ENCODE measurements at places on chromosomes 3 and 15.

DNA sequence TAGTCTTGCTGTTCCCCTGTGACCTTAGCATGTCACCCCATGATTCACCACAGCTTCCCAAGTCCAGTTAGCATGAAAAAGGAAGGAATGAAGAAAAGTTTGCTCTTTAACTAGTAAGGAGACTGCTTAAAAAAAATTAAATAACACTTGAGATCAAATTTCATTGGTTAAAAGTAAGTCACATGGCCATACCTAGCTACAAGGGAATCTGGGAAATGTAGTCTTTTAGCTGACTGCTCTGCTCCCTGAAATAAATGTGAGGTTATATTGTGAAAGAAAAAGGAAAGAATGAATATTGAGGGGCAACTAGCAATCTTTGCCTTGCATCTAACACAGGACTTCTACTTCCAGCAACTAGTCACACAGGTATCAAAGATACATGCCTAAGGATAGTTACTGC is 84.7 kb upstream of the LRRN1 start:
- no peaks in the 10 kb centered on the region for H3K36me3 ChIP-seq
- DNase-seq: no peak
- H3K27ac ChIP-seq: no peak overlapping the region

GRCh38 chr3:16056217-16056616 is 118.3 kb upstream of the GALNT15 start:
- H3K27ac ChIP-seq: no peak overlapping the region
- no peak overlapping the region for H3K4me3 ChIP-seq
- no peaks in the 10 kb centered on the region for H3K27me3 ChIP-seq
- DNase-seq: no peak
- no peaks in the 10 kb centered on the region for H3K36me3 ChIP-seq

- peaks cover 18% of the 10 kb centered on the region for H3K4me1 ChIP-seq
- no peak for DNase-seq
- H3K4me3 ChIP-seq: no peak overlapping the region
- no peaks in the 10 kb centered on the region for H3K27me3 ChIP-seq
Measured at GRCh38 chr15:63719281-63719680, 114.5 kb downstream of the HERC1 start.

- no peaks in the 10 kb centered on the region for H3K36me3 ChIP-seq
- no peak for DNase-seq
- H3K4me1 ChIP-seq: peaks cover 10% of the 10 kb centered on the region
- no peak overlapping the region for H3K27ac ChIP-seq
Measured at GRCh38 chr15:101141926-101142527, 109.8 kb downstream of the CHSY1 start.

GRCh38 chr15:41438206-41438605 is 21.3 kb downstream of the RTF1 start:
- DNase-seq: no peak
- H3K4me1 ChIP-seq: no peaks in the 10 kb centered on the region
- peaks cover 10% of the 10 kb centered on the region for H3K36me3 ChIP-seq

GRCh38 chr3:159726231-159726964 is 262.2 kb upstream of the IL12A start:
- peaks cover 41% of the 10 kb centered on the region for H3K4me1 ChIP-seq
- no peaks in the 10 kb centered on the region for H3K36me3 ChIP-seq
- DNase-seq: peak; percentile 89
- no peak overlapping the region for H3K4me3 ChIP-seq
- peak overlapping the region; percentile 38 for H3K27ac ChIP-seq

- H3K4me3 ChIP-seq: no peak overlapping the region
- no peaks in the 10 kb centered on the region for H3K36me3 ChIP-seq
- peaks cover 10% of the 10 kb centered on the region for H3K4me1 ChIP-seq
- H3K27me3 ChIP-seq: no peaks in the 10 kb centered on the region
- no peak for DNase-seq
Measured at GRCh38 chr15:44883199-44883877, 73.1 kb upstream of the TERB2 start.

All from keratinocyte (primary cell).